ENCODE measurements at places on chromosomes 5 and 9.
A peak's percentile ranks its signal among the peaks of the same experiment; 100 is the strongest.

DNA sequence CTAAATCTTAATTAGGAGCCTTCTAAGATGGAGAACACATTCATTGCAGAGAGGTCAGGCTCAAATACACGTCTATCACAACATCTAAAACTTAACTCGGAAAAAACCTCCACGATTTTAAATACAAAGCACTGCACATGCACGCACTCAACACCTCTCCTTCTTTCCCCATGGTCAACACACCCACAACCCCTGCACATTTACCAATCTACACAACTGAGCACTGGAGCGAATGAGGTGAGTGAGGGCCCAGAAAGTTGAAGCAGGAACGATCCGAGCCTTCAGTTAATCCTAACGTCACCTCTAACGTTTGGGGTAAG, 278 bp upstream of the NIPSNAP3A start:
- no peak for DNase-seq

DNA sequence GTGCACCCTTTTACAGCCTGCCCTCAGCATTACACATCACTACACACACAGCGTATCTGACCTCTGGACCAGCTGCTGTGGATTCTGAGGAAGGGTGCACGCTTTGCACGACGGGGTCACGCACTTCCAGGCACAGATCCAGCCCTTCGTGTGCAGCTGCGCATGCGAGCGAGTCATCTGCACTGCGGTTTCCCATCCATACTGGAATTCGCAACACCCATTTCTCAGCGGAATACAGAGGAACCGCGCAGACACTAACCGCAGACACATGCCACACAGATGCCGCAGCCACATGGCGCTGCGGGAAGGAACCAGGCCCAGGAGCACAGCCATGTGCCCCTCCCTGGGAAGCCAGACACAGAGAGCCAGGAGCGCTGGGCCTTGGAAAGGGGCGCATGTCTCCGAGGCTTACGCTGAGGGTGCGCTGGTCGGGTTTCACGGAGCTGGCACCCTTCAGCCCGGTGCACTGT, 43.5 kb downstream of the PNPLA7 start:
- no peak for DNase-seq

GRCh38 chr9:128138001-128138400, 10.5 kb upstream of the PTGES2 start:
- DNase-seq, result no peak

DNA sequence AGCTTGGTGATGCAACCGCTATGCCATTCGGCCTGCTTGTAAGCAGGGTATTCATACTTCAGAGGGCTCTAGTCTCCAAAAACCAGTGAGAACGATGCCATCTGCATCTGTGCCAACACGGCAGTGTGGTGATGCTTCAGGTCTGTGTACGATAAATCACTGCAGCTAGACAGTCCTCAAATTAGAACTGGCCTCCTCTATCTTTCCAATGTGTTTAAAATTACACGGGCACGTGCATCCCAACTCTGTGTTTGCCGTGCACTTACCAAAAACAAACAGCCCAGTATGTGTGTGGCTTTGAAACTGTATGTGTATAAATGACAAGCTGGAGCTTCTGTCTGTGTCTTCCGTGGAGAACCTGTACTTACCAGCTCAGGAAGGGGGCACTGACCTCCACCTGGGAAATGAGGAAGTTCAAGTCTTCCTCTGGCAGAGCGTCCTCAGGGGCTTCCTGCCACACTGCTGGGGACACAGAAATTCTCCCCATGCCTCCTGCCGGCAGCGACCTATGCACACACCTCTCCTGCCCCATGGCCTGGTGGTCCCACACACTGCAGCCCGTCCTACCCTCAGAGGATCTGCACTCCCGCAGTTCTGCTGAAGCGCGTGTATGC, 12.3 kb downstream of the MED10 start:
- DNase-seq, result no peak

- no peak for DNase-seq
These were observed 26.9 kb downstream of the EXOC3 start for GRCh38 chr5:469752-470483.

DNA sequence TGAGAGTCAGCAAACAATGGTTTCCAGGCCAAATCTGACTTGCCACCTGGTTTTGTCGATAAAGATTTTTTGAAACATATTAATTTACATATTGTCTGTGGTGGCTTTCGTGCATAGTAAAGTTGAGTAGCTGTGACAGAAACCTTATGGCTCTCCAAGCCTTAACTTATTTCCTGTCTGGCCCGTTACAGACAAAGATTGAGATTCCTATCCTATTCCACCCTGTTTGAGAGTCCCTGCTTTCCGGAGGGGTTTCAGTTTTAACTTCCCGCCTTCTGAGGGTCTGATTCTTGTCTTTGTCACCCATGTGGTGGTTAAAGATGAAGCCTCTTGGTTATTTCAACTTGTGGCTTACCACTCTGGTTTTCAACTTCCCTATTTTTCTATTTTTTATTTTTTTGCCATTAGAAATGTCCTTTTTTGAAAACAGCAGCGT, 11.4 kb downstream of the OTULIN start:
- DNase-seq, result no peak

- DNase-seq, result no peak
These were observed 2.8 kb downstream of the ATP6V1G1 start for GRCh38 chr9:114590328-114590727.

- no peak for DNase-seq
These were observed 3.2 kb upstream of the C5orf63 start for GRCh38 chr5:127076315-127077129.

DNA sequence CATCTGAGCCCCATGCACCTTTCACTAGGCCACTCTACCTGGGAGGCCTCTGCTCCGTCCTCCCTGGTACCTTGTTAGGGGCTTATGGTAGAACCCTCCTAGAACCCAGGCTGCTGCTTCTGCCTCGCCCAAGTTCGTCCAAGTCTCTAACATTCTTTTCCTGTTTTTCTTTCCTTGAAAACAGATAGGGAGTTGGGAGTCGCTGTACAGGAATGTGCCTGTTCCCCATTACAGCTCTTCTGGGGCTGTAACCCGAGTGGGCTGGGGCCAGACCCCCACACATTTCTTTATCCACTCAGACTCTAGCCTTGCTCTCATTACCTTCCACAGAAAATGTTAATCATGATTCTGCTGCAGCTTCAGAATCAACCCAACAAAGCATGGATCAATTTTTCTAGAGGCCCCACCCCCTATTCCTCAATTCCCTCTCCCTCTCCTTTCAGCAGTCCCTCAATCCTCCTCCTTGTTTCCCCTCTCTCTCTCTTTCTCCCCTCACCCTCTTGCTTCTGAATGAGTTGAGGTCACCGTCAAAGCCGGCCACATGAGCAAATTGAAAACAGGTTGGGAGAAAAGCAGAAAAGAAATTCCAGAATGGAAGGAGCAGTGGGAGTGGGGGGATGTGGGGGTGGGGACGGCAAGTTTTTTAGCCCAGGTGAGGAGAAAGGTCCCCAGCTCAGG, 193.8 kb upstream of the TRIM32 start:
- DNase-seq, result no peak

GRCh38 chr9:135480071-135480939, 723 bp downstream of the PPP1R26 start:
- no peak for DNase-seq

- DNase-seq, result no peak
These were observed 9.4 kb upstream of the DELE1 start for GRCh38 chr5:141914199-141914743.

GRCh38 chr5:15772131-15772530, 272.2 kb downstream of the FBXL7 start:
- DNase-seq, result no peak

DNA sequence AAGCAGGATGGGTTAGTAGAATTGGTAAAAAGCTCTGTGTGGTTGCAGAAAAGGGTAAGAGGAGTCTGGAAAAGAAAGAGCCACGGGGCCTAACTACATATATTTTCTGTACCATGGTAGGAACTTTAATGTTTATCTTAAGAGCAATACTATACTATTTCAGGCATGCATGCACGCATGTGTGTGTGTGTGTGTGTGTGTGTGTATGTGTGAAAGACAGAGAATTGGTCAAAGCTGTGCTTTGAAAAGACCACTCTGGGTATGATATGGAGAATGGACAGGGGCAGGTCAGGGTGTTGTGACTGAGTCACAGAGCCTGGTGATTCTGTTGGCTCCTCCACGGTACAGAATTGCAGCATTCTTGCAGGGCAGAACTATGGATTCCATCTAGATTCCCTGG, 339.3 kb downstream of the SLIT3 start:
- no peak for DNase-seq

DNA sequence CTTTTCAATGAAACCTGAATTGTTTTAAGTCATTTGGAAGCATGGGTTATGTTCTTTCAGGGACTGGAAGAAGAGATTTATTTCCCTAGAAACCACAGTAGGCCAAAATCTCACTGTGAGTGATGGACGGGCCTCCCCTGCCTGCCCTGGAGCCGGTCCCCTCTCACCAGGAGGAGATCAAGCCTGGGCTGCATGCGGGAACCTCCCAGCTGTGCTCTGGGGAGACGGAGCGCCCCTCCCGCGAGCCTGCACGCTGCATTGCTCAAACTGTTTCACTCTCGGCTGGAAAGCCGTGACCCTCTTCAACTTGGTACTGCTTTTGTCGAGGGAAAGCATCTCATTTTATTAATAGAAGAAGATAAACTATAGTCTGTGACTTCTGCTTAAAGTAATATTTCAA, 85.4 kb downstream of the IRX2 start:
- DNase-seq, result no peak

DNA sequence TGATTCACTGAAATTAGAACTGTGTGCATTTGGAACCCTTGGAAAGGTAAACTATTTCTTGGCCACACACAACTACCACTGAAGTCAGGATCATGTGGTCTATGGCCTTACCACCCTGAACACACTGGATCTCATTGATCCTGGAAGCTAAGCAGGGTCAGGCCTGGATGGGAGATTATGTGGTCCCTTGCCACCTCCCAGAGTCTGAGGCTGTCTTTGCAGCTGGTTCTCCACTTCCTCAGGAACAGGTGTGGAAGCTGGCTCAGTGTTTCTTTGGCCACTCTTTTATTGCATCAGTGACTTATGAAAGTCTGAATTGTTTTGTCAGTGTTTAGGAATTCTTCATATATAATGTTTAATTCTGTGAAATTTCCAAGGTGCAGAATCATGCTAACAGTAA, 89.2 kb downstream of the TEK start:
- no peak for DNase-seq

DNA sequence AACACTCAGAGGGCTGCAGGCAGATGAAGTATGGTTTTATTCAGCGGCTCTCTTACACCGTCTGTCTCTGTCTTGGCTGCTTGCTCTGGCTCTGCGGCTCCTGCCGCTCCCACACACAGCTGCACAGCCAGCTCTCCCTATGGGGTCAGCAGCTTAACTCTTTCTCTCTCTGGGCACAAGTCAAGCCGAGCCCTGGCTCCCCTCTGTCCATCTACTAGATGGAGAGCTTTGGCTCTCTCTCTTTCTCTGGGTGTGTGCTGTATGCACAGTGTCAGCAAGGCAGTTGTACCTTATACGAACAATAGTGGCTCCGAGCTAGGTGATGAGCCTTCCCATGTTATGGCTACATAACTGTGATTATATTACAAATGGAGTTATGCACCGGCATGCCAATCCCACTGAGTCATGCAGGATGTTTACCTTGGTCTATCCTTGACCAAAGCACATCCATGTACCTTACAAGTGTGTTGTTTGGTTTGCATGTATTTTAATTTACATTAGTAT, 19.3 kb upstream of the PPP2CA start:
- peak; percentile 23 for DNase-seq

DNA sequence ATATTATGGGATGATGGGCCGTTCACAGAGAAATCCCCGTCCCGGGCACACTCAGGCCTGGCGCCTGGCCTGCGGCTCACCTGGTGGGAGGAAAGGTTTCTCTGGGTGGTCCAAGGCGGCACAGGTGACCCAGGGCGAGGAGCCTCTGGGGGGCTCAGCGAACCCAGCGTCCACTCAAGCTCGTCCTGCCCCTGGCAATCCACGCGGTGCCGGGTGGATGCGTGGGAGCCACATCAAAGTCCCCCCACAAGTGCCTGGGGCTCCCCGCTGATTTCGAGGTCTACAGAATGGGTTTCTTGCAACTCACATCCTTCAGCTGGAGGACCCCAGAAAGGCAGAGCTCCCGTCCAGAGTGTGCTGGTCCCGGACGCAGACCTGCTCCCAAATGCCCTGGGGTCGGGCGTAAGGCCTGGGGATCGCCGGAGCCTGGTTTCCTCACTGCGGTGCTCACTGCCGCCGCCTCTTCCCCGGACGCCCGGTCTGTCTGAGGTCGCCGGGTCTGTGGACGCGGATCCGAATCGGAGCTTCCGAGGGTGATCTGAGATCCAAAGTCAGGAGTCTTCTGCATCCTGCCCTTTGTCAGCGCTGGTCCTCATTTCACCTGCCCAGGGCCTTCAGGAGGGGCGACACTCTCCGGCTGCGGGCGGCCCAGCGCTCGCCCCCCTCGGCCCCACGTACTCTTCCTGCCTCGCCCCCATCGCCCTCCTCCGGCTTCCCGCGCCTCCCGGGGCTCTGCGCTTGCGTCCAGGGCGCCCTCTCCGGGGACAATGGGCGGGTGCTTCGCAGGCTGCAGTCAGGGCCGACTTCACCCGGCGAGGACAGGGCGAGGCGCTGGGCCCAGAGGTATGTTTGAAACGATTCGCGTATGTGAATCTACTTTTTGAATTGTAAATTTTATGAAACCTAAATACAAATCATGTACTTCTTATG, 20.0 kb upstream of the RUFY1 start:
- no peak for DNase-seq

DNA sequence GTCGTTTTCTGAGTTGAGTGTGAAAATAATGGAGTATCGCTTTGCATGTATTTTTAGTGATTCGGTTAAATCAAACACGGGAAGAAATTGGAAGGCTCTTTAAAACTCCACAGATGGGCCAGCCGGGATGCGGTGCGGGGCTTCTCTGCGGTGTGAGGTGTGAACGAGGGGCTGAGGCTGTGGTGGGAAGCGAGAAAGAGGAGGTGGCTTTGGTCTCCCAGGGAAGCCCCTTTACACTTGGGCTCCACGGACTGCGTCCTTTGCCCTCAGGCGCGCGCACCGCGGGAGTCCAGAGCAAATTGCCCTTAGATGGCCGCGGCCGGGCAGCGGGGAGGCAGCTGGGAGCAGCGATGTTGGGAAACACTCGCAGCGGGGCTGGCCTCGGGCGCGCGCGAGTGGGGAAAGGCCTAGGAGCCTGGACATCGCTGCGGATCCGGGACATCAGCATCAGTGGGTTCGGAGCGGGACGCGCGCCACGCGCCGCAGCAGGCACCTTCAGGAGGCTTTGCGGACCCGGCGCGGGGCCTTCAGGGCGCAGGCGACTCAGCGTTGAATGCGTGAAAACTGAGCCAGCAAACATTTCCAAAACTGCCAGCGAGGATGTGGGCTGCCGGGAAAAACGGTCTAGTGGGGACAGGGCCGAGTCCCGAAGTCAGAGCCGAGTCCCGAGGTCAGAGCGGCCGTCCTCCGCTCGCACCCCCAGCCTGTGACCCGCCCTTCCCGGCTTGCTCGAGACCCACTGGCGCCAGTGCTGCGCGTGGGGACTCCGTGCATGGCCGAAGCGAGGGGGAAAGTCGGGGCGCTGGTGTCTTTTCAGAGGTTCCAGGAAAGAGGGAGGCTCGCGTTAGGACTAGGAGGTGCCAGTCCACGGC, 6.5 kb downstream of the IRX1 start:
- DNase-seq, result no peak

All from stromal cell of bone marrow (primary cell).